ENCODE measurements at places on chromosomes 11 and 22.
A peak's percentile ranks its signal among the peaks of the same experiment; 100 is the strongest.

DNA sequence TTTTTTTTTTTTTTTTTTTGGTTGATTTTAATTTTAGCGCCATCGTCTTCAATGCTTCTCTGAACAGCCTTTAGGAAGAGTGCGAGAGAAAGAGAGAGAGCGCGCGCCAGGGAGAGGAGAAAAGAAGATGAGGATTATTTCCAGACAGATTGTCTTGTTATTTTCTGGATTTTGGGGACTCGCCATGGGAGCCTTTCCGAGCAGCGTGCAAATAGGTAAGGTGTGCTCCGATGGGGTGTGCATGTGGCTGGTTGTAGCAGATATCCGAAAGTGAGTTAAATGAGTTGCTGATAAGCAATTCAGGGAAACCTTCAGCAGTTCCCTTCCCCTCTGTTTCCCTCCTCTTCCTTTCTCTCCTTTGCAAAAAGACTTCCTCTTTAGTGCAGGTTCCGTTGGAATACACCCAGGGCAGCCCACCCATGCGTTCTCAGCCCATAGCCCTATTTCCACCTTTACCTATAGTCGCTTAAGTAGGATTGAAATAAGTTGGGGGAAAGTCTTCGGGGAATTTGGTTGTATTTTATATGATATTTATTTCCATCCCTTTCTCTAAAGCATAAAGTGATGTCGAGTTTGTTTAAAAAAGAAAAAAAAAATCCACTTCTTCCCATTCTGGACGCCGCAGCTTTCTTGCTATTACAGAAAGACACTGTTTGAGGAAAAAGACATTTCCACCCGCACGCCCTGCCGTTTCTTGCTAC, 1.1 kb downstream of the GRIA4 start:
- DNase-seq, result no peak

DNA sequence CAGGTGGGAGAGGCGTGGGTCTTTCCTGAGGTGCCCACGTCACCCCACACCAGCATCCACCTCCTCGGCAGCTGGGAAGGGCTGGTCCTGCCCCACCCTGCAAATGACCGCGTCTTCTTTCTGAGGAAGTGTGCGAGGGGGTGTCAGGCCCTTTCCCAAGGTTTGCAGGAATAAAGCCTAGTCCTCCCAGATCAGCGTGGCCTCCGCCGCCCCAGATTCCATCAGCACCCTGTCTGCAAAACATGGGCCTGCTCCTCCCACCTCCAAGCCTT, 14.4 kb upstream of the SLC39A13 start:
- DNase-seq, result no peak

DNA sequence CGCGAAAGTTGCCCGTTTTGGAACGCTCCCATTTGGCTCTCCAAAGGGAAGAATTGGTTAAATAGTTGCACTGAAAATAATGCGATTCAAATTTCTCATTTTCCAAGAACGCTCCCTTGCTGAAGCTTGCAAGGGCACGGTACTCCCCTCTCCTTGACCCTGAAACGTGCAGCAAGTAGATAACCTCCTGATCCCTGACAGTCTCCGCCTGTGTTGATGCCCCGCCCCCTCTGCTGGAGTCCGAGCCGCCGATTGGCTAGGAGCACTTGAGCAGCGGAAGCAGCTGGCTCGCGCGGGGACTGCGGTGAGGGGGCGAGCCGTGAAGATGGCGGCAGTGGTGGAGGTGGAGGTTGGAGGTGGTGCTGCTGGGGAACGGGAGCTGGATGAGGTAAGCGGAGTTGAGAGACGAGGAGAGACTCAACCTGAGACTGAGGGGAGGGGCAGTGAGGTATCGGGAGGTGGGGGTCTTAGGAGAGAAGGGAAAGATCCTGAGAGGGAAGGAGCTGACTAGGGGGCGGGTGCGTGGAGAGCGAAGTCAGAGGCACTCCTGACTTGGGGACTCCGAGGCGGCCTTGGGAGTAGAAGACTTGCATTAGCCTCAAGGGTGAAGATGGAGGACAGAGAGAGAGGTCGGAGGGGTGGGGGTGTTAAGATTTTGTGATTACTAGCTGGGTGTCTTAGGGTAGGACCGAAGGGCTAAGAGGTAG, at the start of gene RNF121:
Gene RNF121 (plus strand): TSS at position 310 of the 707 bp plus-strand sequence. CDS start 16 bp downstream, at position 326.
- peak; percentile 98 for DNase-seq

- no peak for DNase-seq
Observed at GRCh38 chr22:49976439-49977175, 16.0 kb downstream of the PIM3 start.

- DNase-seq, result no peak
Observed at GRCh38 chr11:43515090-43515489, 156.4 kb downstream of the TTC17 start.

DNA sequence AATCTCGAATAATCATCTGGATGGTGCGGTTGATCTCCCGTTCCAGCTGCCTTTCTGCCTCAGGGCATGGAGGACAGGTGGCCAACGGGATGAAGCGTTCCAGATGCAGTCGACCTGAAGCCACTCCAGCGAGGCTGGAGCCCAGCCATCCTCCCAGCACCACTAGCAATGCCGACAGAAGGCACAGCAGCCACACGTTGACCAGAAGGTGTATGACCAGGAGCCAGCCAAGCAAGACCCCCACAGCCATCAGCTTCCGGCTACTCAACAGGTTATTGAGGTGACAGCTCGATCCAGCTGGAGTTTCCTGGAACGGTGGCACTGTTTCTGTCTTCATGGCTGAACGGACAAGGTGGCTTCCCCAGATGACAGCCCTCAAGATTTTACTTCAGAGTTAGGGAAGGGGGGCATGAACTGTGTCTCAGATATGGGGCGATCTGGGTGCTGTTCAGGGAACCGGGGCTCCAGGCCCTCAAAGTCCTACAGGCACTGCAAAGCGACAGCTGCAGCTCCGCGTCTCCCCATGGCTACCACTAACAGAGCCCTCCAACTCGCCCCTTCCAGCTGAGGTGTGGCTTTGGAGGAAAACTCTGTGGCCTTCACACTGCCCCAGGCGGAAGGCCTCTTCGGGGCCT, 559 bp downstream of the SNX19 start:
- no peak for DNase-seq

- DNase-seq, result no peak
Observed at GRCh38 chr11:59918480-59918879, 19.8 kb upstream of the OOSP1 start.

DNA sequence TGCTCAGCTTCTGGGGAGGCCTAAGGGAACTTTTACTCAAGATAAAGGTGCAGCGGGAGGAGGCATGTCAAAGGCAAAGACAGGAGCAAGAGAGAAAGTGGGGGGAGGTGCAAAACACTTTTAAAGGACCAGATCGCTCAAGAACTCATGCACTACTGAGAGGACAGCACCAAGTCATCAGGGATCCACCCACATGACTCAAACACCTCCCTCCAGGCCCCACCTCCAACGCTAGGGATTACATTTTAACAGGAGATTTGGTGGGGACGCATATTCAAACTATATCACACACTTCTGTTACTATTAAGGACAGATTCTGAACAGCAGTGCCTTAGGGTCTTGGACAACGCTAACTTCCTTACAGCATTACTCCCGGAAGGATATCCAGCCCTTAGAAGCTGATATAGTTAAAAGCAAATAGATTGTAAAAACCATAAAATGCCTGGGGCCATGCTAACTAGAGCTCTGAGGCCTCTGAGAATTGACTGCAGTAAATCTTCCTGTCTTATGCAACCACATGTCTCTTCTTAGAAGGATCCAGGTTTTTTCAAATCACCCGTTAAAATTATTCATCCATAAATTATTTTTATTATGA, 16.7 kb upstream of the ZC3H12C start:
- DNase-seq, result peak; percentile 48

- no peak for DNase-seq
Observed at GRCh38 chr11:65262776-65263175, 1.0 kb downstream of the POLA2 start.

DNA sequence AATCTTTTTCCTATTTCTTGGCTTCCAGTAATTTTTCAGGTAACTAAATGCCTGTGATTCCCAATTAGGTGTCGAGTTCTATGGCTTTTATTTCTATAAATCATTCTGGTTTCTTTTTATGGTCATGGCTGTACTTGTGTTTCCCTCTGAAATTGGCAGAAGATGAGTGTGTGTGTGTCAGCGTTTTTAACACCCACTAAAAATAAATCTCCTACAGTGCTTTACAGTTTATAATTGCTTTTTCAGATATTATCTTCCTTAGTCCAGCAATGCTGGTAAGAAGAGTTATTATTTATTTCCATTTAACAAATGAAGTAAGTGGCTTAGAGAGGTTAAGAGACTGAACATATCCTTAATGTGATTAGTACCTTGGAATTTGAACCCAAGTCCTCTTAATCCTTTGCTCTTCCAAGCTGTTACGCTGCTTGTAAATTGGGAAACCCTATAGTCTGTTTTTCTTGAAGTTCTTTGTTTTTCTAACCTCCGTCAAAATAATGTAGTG, 125.2 kb downstream of the TEAD1 start:
- no peak for DNase-seq

- DNase-seq, result no peak
Observed at GRCh38 chr11:17607591-17608570, 60.8 kb downstream of the OTOG start.

GRCh38 chr11:10325277-10326011, 20.6 kb downstream of the ADM start:
- DNase-seq, result no peak

GRCh38 chr22:41447435-41448188, 1.0 kb upstream of the TOB2 start:
- no peak for DNase-seq

GRCh38 chr11:35165423-35166368, 26.7 kb downstream of the CD44 start:
- DNase-seq, result peak; percentile 73

- DNase-seq, result no peak
Observed at GRCh38 chr11:79973721-79974617, 533.1 kb upstream of the TENM4 start.

DNA sequence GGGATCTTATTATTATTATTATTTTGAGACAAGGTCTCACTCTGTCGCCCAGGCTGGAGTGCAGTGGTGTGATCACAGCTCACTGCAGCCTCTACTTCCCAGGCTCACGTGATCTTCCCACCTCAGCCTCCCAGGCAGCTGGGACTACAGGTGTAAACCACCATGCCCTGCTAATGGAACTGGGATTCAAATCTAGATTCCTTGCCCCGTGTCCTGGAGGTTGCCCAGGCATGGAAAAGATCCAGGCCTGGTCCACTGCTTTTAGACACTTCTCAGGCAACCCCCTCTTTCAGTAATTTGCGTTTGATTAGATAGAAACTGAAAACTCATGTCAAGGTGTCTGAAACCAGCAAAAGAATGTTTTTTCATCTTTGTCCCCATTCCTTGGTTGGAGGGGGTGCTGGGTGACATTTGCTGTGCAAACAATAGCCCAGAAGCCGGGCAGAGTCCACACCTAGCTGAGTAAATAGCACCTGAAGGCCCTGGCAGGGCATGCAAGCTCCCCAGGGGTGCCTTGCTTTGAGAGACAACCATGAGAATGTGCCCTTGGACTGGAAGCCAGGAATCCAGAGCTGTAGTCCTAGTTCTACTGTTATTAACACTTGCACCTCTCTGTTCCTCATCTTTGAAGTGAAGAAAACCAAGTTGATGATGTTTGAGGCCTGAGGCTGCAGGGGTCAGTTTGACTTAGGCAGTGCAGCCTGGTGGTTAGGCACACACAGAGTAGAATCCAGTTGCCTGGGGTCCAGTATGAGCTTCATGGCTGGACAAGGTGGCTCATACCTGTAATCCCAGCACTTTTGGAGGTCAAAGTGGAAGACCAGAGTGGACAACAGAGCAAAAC, 19.1 kb upstream of the XBP1 start:
- no peak for DNase-seq

GRCh38 chr11:96062134-96062533, 138.2 kb upstream of the MTMR2 start:
- DNase-seq, result no peak

GRCh38 chr22:30246814-30247376, 336 bp upstream of the LIF start:
- peak; percentile 79 for DNase-seq

Measured in COLO829 (cell line).